Occipital lobe (tissue), 3 donors: ENCODE measurements at places on chromosomes 4 and X.

- DNase-seq, result no peak
Observed at GRCh38 chr4:73583666-73584065, 36.6 kb downstream of the RASSF6 start.

GRCh38 chr4:145921231-145921630, 17.4 kb downstream of the ZNF827 start:
- no peak for DNase-seq

- DNase-seq, result no peak
Observed at GRCh38 chrX:22486296-22486695, 213.6 kb downstream of the CBLL2 start.

- no peak for DNase-seq
Observed at GRCh38 chr4:143625632-143626031, 74.8 kb downstream of the FREM3 start.

GRCh38 chr4:17846266-17846665, 35.5 kb downstream of the NCAPG start:
- DNase-seq, result no peak

GRCh38 chr4:105147016-105147552, 408 bp downstream of the TET2 start:
- no peak for DNase-seq

DNA sequence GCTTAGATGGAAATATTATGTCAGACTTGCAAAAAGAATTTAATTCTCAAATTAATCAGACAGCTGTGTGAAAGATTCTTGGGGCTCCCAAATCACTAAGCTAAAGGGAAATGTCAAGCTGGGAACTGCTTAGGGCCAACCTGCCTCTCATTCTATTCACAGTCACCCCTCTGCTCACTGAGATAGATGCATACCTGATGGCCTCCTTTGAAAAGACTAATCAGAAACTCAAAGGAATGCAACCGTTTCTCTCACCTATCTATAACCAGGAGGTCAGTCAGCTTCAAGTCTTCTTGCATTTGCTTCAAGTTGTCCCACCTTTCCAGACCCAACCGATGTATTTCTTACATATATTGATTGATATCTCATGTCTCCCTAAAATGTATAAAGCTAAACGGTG, 882.7 kb downstream of the CENPC start:
- no peak for DNase-seq

- no peak for DNase-seq
Observed at GRCh38 chr4:8911316-8912088, 39.9 kb upstream of the HMX1 start.

DNA sequence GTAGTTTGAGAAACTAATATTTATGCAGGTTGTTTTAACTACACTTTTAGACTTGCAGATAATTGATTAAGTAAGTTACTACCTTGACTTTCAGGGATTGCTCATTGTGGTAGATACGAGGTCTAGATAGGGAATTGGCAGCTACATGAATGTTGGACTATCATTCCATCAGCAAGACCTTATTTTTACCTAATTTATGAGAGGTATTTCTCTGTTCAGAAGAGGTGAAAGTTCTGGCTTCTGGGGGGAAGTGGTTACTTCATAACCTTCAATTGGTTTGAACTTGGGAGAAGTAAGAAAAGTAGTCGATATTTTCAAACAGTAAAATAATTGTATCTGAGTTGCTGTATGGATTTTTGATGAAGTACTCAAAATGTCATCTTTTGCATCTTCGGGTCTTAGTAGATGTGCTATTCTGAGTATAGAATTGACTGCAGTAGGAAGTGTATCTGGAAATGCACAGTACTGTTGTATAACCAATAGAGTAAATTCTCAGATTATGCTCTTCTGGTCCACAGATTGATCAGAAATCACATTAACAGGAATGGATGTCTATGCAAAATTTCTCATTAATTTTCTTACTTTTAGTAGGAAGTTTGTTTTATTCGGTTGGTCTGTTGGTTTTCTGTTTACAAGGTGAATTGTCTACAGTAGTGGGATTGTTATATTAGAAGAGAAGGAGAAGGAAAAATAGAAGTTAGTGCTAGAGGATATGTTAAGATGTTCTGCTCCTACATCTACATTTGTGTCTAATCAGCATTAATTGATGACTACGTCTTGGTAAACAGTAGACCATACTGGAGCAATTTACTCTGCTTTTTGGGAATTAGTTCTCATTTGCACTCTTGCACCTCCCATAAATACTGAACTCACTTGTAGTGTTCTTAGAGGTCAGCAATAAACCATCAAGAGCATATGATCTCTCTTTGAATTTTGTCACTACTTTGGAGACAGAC, 3.0 kb downstream of the NFKB1 start:
- DNase-seq, result no peak

DNA sequence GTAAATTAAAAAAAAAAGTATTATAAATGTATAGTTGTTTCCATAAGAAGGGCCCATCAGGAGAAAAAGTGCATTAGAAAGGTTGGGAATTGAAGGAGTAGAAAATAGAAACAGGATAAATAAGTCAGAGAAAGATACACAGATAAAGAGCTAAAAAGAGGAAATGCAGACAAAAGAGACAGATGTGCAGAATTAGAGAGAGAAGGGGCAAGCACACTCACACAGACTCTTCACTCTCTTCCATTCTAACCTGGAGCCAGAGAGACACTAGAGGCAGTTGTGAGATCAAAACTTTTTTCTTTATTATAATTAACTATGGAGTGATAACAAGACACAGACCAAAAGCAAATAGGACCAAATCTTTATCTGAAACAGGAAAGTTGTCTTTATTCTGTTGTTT, 134.1 kb downstream of the CEP135 start:
- no peak for DNase-seq

GRCh38 chr4:186248643-186249042, 17.3 kb upstream of the F11 start:
- no peak for DNase-seq

DNA sequence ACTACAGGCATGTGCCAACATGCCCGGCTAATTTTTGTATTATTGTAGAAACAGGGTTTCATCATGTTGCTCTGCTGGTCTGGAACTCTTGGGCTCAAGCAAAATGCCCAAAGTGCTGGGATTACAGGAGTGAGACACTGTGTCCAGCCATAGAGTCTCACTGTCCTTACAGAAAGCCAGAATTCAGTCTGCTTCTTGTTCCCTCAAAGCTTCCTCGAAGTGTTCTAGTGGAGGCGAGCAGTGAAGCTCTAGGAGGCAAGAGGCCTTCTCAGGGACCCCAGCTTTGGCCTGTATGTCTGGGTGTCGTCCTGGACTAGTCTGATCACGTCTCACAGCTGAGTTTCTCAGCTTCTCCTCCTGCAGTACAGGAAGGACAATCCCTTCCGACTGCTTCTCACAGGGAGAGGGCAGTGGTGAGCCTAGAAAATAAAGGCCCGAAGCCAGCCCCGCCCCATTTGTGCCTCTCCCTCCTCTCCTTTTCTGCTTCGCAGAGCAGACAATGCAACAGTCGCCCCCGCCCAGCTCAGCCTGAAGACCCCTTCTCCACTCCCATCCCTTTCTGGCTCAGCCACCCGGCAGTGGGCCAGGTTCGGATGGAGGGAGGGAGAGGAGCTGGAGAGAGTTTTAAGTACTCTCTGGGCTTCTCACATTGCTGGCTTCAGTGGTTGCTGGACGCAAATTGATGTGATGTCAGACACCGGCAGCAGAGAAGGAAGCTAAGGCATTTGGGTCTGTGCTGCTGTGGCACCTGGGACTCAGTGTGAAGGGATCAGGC, 11.1 kb upstream of the FAM3A start:
- DNase-seq, result peak; percentile 61
